ENCODE measurements at places on chromosomes 13 and 19.

- no peak for DNase-seq
These were observed 311.6 kb downstream of the KCNRG start for GRCh38 chr13:50326811-50327210.

GRCh38 chr19:53908935-53909415 is at the start of gene CACNG7:
Gene CACNG7, plus strand, starts transcription at chr19:53909278. Its CDS starts 3,554 bp downstream, at chr19:53912832.
- no peak for DNase-seq

DNA sequence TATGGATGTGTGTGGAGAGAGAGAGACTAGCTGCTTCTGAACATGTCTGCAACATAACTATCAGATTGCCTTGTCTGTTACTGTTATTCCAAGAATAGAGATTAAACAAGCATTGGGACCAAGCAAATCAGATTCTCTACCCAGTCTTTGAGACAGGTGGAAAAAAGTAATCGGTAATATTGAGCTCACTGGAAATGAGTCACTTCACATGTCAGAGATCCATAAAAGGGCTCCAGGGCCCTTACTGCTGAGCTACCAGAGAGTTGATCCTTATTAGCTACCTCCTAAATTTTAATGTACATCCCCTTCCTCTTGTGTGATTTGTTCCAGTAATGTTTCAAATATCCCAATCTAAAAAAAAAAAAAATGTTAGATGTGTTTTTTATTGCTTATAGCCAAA is 2118.0 kb downstream of the PCDH9 start:
- no peak for DNase-seq

DNA sequence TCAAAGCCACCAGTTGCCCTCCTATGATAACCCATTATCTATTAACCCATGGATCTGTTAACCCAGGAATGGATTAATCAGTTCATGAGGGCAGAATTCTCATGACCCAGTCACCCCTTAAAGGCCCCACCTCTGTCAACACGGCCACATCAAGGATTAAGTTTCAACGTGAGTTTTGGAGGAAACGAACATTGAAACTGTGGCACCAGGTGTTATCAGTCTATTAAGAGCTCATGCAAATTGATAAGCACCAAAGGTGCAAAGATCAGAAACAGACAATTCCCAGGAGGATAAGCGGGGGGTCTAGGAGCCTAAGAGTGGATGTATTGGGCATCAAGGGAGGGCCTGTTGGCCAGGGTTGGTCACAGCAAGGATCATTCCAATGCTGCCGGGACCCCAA is 19.9 kb upstream of the ELAVL1 start:
- no peak for DNase-seq

- DNase-seq: no peak
These were observed 104.9 kb downstream of the CACNA1A start for GRCh38 chr19:13401388-13401787.

DNA sequence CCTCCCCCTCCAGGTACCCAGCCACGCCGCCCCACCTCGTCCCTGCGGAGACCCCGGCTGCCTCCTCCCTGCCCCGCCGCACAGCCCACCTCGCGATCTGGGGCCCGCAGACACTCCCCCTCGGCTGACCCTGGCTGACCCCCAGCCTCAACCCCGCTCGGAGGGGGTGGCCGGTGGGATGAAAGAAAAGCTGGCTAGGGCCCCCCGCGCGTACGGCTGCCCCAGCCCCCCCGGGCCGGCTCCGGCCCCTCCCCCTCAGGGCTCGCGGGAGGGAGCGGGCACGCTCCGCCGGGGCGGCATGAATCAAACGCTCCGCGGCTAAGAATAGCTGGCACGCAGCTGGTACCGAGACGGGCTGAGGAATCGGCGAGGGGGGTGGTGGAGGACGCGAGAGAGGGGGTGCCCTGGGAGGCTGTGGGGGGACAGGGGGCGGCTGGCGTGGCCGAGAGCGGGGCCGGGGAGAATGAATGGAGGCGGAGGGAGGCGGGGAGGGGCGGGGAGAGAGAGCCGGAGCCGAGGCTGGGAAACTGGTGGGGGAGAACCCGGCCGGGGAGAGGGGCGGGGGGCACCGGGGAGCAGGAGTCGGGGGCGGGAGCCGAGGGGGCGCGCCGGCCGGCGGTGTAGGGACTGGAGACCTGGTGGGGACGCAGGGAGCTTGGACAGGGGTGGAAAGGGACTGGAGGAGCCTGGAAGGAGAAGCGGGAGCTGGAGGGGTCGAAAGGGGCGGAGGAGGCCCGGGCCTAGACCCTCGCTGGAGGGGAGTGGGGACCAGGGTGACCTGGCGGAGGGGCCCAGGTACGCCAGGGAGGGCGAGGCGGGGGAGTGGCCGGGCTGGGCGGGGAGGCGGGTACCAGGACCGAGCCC is 1.1 kb downstream of the SHANK1 start:
- no peak for DNase-seq

GRCh38 chr13:112854321-112854720 is 114.7 kb upstream of the MCF2L start:
- DNase-seq: no peak

DNA sequence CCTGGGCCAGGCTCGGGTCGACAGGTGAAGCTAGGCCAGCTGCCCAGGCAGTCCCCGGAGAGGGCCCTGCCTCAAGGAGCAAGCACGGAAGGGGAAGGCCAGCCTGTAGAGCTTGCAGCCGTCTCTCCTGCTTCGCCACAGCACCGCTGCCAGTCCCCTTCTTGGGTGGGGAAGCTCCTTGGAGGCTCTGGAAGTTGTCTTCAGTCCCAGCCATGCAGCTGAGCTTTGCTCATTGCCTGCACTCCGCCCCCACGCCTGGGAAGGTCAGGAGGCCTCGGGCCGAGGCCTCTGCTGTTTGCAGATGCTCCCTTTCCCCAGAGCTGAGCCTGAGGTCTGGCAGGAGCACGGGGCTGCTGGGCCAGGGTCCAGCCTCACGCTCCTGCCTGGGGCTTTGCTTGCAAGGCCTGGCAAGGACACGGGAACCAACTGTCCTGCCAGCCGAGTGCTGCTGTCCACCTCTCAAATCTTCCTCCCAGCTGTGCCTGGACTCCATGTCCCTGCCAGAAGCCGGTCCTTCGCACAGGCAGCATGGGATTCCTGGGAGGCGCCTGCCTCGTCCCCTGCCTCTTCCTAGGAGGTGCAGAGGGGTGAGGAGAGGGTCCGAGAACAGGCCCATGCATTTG is 13.3 kb downstream of the PLEKHF1 start:
- no peak for DNase-seq

DNA sequence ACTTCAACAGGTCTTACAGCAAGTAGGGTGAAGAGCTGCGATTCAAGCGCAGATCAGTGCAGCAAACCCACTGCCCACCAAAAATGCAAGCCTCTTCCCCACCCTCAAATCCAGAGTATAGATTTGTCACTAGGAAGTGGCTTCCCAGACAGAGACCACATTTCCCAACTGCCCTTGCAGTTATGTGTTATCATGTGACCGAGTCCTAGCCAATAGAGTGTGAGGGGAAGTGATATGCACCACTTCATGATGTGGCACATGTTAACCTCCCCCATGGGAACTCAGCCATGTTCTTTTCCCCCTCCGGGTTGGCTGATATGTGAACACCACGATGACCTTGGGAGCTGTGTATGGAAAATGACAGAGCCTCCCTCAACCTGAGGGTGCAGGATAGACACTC is 50.8 kb downstream of the MBD3L2B start:
- DNase-seq: no peak

DNA sequence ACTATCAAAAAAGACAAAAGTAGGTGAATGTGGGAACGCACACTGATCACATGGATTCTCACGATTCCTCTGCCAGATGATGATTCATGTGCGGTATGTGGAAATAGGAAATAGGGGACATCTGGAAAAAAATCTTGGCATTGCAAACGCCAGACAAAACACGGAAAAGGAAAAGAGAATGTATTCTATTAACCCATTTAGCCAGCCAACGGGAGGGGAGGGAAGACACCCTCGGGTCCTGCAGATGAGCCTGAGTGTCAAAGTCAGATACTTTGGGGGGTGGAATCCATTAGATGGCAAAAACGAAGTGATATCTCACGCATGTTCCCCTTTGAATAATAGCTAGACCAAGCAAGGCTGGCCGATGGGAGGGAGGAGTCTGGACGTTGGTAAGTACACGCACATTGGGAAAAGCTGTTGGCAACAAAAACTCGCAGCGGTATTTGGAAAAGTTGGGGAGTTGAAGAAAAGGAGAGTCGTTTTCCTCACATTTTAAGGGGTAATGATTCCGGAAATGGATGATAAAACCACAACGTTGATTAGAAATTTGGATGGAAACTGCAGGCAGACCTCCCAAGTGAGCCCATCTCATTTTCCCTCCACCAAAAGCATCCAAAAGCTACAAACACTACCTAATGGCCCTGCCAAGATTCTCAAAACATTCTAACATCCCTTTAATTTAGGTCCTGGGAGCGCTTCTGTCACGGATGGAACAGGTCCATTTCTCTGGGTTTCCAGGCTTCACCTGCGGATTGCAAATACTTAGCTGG is 73.6 kb downstream of the COL4A1 start:
- DNase-seq: no peak

DNA sequence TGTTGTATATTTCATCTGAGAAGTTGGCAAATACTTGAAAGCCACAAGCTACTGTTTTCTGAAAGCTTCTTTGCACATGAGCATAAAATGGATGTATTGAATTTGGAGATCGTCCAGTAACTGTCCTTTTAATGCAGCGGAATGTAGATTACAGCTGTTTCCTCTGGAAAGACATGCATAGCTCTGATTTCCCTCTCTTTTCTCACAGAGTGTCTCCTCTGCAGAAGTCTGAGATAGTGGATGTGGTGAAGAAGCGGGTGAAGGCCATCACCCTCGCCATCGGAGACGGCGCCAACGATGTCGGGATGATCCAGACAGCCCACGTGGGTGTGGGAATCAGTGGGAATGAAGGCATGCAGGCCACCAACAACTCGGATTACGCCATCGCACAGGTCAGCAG is 283.0 kb downstream of the SHISA2 start:
- no peak for DNase-seq

GRCh38 chr19:49084206-49085019 is 838 bp upstream of the SNRNP70 start:
- no peak for DNase-seq

DNA sequence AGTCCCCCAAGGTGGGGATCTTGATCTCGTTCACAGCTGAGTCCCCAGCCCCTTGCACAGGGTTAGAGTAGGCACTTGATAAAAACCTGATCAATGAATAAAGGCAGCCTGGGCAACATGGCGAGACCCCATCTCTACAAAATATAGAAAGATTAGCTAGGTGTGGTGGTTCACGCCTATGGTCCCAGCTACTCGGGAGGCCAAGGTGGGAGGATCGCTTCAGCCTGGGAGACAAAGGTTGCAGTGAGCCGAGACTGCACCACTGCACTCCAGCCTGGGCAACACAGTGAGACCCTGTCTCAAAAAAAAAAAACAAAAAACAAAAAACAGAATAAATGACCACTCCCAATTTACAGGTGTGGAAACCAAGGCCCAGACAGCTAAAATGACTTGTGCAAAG is 4.8 kb downstream of the YIF1B start:
- no peak for DNase-seq

- no peak for DNase-seq
These were observed 41.2 kb upstream of the LSM14A start for GRCh38 chr19:34131100-34131499.

- no peak for DNase-seq
These were observed 6.7 kb downstream of the DBP start for GRCh38 chr19:48630296-48631063.

GRCh38 chr13:23858546-23858945 is 30.7 kb downstream of the MIPEP start:
- DNase-seq: no peak

DNA sequence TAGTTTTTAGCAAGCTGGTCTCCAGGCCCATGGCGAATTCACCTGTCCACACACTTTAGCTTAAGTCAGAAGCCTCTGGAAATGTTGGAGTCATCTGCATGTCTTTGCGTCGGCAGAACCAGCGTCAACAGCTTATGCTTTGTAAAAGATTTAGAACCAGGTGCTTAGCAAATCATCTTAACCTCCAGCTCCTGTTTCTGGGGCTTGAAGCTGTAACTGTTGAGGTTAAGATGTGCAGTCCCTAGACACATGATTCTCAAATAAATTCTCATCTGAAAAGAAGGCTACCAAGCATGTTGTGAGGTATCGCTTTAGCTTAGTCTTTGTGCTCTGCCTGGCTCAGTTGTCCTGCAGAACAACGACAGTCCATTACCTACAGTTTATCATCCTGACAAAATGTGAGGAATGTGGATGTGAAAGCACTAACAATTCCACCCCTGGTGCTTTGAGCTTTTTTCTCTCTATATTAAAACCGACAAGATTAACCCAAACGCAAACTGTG is 4.4 kb downstream of the EFNB2 start:
- no peak for DNase-seq

DNA sequence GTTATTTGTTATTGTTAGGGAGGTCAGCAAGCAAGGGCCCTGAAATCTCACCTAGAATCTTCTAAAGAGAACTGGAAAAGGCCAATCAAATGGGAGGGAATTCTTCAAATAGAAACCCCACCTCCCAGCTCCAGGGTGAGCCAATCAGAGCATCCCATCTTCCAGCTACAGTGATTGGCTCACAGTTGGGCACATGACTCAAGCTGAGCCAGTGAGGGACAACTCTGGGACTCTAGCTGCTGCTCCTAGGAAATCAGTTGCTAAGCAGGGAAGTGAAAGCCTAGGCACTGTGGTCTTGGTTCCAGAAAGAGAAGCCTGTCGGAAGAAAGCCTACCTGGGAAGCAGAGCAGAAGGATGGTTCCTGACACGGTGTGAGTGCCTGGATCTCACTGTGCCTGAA is 13.4 kb downstream of the TM6SF2 start:
- no peak for DNase-seq

DNA sequence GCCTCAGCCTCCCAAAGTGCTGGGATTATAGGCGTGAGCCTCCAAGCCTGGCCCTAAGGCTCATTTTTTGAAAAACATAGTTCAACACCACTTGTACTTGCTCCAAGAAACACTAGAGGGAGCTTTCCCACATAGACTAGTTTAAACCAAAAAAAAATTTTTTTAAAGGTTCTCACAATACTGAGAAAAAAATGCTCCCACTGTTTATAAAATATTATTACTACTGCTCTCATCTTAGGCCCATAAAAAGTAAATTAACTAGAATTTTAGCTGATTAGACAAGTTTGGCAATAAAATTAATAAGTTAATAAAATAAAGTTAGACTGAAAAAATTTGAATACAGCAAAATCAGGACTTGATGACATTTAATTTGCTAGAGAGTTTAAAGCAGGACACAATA is 109.5 kb downstream of the TBC1D4 start:
- no peak for DNase-seq

DNA sequence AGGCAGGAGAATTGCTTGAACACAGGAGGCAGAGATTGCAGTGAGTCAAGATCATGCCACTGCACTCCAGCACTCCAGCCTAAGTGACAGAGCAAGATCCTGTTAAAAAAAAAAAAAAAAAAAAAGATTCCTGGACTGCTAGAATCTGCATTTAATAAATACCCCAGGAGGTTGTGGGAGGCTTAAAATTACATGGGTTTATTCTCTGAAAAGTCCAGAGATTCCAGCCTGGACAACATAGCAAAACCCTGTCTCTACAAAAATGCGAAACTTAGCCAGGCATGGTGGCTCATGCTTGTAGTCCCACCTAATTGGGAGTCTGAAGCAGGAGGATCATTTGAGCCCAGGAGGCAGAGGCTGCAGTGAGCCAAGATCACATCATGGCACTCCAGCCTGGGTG is 9.5 kb upstream of the SLC1A5 start:
- no peak for DNase-seq

Measured in stimulated activated naive CD4-positive, alpha-beta T cell treated with Interleukin-2 at 50 U/mL for 16 hours (primary cell).